Hippocampal formation (tissue), 2 donors: ENCODE measurements at places on chromosomes 2 and 18.

DNA sequence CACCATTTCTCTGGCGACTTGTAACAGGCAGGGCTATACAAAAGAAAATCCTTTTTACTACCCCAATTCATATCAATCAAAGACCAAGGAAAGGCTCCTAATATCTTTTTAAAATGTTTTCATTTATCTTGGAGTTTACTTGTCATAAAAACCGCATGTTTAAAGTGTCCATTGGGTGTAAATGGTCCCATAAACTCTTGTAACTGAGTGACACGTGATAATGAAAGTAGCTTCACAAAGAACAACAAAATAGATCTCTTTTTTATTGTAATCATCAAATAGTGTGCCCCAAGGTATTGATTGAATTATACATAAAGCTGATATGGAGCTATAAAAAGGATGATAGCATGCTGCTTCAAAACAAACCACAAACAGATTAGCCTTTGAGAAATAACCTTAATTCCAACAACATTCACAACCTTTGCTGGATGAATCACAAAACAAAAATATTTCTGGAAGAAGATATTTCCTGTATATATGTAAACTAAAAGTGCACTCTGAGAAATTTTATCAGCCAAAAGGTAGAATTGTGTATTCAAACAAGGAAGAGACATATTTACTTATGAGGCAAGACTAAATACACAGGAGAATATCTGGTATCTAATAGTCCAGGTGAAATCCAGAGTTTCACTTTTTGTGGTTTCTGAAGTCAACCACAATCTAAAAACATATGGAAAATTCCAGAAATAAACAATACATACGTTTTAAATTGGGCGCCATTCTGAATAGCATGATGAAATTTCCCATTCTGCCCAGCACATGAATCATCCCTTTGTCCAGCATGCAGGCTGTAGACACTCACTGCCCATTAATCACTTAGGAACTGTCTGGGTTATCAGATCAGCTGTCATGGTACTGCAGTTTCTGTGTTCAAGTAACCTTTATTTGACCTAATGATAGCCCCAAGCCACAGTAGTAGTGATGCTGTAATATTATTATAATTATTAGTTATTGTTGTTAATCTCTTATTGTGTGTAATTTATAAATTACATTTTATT is 237.5 kb downstream of the PIK3C3 start:
- peak; percentile 2 for DNase-seq

- no peak for DNase-seq
Observed at GRCh38 chr2:175206866-175207265, 25.4 kb upstream of the ATP5MC3 start.

GRCh38 chr2:238252766-238253630 is 13.2 kb upstream of the HES6 start:
- DNase-seq: no peak

DNA sequence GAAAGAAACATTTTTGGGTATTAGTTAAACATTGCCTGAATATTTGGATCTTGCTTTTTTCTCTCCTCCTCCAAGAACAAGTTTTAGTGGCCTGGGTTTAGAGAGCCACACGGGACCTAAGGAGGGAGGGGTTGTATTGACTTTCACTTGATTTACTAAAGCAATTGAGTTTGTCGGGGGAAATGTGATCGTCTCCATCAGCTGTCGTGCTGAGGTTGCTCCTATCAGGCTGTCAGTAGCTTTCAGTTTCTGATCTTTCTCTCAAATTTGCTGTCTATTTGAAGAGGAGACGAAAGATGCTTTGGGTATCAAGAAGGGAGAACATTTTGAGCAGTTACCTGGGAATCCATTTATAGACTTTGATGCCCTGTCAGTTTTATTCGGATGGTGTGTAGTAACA is 106.0 kb downstream of the SETBP1 start:
- DNase-seq: no peak

DNA sequence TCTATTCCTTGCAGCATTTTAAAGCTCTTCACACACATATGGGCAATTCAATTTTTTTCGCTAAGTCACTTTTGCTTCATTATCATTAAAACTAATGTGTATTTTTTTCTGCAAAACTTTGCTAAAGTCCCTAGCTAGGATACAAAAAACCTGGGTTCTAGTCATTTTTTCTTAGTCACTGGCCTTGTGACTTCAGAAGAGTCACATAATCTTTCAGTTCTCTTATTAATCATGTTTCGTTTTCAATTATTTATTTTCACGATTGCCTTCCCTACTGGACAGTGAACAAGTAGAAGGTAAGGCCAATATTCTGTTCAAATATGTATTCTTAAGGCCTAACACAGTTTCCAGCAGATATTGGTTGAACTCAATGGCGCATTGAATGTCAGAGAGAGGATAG is 60.9 kb upstream of the CYRIA start:
- DNase-seq: no peak

- DNase-seq: no peak
Observed at GRCh38 chr2:71101656-71102055, 28.4 kb downstream of the MCEE start.

GRCh38 chr2:240202586-240202985 is 62.1 kb upstream of the OTOS start:
- DNase-seq: no peak

DNA sequence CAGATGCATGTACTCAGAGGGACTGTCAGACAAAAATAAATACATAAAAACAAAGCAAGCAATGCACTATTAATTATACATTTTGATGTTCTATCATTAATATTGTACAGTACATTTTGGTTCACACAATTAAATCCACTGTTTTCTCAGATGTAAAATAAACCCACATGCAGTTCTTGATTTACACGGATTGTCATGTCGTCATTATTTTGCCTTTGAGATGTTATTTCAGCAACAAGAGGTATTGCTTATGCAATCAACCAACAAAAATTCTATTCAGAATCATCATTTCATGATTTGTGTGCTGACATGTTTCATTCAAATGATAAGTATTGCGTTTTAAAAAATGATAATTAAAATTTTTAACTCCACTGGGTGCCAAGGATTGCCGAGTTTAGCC is 79.2 kb downstream of the TSHZ1 start:
- DNase-seq: no peak

DNA sequence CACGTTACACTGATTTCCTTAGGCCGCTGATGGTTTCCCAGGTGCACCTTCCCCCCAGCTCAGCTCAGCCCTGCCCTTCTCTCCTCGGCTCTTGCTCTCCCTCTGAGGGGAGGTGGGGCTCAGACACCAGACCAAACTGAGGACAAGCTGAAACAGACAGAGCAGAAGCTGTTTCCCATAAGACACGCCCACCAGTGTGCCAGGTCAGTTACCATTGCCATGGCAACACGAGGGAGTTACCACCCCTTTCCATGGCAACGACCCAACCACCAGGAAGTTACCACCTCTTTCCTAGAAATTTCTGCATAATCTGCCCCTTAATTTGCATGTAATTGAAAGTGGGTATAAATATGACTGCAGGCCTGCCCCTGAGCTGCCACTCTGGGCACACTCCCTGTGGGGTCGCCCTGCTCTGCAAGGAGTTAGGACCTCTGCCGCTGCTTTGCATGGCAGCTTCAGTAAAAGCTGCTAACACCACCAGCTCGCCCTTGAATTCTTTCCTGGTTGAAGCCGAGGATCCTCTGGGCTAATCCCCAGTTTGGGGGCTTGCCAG is 120.9 kb upstream of the SMIM21 start:
- DNase-seq: no peak
